CD4-positive, CD25-positive, alpha-beta regulatory T cell (primary cell): ENCODE measurements at places on chromosomes 5 and 9. TPM values are rescaled to one million over a fixed set of nuclear protein-coding genes. Genes with fewer than 3 reads are reported as not detected.
A peak's percentile ranks its signal among the peaks of the same experiment; 100 is the strongest.

GRCh38 chr5:149543361-149544027, 7.7 kb downstream of the CSNK1A1 start:
- no peak for DNase-seq

GRCh38 chr5:168807287-168807686, 228.1 kb upstream of the PANK3 start:
- no peak for DNase-seq

DNA sequence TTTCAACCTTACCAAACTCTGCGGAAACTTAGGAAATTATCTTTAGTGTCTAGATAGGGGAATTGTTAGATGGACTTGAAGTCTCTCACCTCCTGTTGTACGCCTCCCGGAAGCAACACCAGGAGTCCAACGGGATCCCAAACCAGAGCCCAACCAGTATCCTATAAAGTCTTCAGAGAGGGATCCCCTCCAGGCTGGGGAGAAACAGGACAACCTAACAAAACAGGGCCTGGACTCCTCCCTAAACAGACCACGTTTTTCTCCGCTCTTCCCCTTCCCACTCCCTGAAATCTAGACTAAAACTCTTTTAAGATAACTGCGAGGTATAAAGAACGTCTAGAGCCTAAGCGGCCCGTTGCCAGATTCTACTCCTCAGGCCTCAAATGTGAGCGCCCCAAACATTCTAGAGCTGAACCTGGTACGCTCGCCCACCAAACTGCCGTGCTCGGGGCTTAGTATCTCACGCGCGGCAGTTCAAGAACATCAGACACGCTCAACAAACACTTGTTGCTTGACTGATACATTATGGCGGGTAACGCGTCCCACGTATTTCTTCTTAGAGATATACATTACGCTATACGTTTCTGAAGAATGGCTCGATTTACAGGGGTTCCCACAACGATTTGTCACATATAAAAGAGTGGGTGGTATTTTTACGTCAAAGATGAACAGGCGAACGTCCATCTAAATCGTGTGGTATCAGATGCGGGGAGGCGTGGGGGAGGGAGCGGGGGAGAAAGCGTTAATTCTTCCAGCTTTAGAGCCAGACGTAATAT, 663 bp upstream of the SMIM27 start:
- DNase-seq, result peak; percentile 64

DNA sequence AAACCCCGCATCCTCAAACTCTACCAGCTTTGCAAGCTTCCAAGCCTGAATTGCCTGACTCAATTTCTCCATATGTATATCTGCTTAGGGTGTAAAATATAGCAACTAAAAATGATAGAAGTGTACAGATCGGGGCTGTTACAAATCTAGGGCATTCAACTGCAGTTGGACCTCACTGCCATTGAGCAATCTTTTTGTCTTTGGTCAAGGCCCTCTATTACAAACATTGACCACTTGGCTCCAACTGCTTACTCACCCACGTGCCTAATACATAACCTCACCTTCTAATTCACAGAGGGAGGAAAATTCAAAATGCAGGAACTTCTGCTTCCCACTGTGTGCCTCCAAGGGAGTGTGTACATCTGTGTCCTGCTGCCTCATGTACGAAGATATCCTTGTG, 10.0 kb downstream of the LRRC70 start:
- DNase-seq, result no peak

PCDHB12 gene
- polyA plus RNA-seq, result not detected

CDX1 gene
- polyA plus RNA-seq, result not detected

DNA sequence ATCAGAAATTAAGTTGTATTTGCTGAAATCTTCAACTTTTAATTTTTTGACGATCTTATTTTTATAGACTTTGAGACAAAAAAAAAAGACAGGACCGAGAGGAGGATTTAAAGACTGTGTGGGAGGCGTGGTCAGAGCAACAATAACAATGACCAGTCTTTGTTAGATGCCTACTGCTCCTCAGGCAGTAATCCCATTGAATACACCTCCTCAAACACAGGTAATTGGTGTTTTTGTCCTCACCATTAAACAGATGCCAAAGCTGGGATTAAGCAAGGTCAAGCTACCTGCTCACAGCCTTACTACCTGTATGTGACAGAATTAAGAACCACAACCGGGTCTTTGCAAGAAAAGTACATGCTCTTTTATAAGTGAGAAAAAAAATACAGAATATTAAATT, 233.3 kb upstream of the GRAMD2B start:
- DNase-seq, result no peak

DNA sequence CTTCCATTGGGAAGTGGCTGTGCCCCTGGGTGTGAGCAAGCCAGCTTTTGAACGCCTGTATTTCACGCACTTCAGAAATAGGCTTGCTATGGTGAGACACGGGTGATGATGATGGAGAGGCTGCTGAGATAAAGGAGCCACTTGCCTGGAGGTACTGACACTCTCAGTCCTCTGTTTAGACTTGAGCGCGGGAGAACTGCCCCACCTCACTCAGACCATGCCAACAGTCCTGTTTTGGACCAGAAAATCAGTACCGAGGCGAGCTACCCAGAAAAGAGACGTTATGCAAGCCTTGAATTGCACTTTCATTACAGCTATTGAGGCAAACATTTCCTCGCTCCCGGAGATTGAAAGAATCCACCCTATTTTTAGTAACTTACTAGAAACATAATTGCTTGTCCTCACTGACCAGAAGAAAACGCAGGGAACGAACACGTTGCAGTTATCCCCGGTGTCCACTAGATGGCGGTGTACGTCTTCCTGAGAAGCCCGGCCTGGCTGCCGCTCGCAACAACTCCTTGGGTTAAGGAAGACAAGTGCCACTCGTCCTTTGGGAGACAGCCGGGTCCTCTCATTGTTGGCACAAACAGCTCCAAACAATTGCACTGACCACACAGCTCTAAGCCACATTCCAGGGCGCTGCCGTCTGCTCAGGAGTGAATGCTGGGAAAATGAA, 142.4 kb downstream of the PSAT1 start:
- peak; percentile 72 for DNase-seq

DNA sequence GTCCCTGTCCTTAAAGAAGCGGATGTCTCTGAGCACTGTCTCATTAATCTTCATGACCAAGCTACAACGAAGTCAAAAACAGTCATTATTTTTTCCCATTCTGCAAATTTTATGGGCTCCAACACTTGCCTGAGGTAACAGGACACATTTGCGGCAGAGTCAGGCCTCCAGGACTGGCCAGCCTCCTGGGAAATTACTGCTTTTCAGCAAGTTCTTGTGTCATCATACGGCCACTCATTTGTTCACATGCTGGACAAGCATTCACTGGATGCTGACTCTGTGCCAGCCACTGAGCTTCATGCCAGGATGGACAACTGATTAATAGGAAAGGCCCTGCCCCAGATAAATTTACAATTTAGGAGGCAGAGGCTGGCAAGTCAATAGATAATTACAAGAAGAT, 305.7 kb downstream of the ACTL7B start:
- no peak for DNase-seq

DNA sequence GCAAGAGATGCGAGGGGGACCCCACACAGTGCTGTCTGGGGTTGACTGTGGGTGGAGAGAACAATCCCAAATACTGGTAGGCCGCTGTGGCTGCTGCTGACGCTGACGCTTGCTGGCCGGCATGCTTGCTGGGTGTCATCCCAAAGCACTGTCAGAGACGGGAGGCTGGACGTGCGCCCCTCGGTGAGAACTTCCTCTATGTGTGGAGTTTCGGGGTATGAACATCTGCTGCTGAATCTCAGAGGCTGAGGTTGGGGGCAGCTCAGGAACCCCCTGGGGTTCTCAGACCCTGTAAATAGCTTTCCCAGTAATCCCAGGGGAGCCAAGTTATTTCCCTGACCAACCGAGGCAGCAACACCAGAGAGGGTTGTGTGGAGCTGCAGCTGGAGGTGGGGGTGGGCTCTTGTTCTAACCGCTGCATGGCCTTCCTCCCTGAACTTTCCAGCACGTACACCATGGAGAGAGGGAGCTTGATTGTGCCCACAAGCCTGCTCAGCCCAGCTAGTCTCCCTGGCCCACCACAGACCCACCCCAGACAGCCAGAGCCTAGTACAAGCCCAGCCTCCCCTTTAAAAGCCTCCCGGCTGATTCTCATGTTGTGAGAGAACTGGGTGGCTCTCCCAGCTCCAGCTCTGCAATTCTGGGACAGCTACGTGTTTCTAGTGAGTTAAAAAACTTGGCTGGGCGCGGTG, 21.8 kb upstream of the SLC12A7 start:
- DNase-seq, result no peak

CDKN2B-AS1 gene
- not detected for polyA plus RNA-seq

DNA sequence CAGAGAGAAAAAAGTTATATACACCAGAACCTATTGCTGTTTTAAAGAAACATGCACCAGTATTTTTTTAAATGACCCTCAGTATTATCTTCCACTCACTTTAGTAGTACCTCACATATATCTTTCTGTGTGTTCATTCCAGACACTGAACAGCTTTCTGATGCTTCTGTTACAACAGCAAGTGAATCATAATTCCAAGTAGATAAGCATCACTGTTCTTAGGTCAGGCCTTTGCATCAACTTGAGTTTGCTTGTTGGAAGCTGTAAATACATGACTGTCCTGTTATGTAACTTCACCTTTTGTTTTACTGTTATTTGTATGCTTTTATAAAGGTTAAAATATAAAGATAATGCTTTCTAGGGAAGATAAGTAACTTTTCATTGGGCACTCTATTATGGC, 184.4 kb downstream of the ISL1 start:
- no peak for DNase-seq

DNA sequence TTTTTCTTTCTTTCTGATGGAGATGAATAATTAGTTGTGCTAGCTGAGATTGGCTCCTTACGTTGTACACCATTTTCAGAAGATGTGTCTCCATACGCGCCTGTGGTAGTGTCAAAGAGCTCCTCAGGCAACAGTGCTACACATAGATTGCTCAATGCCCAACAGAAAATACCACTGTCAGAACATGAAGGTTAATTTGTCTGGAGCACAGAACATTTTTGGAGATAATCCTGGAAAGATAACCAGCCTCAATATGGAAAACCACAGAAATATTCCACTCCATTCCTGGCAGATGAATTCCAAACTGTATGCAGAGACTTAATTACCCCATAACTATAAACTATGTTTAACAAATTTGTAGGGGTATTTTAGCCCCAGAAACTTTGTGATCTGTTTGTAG, 233.6 kb downstream of the MARCHF11 start:
- no peak for DNase-seq

- DNase-seq, result no peak
Measured at GRCh38 chr9:19700699-19701098, 88.1 kb downstream of the SLC24A2 start.

HTR1A gene
- polyA plus RNA-seq, result not detected

DNA sequence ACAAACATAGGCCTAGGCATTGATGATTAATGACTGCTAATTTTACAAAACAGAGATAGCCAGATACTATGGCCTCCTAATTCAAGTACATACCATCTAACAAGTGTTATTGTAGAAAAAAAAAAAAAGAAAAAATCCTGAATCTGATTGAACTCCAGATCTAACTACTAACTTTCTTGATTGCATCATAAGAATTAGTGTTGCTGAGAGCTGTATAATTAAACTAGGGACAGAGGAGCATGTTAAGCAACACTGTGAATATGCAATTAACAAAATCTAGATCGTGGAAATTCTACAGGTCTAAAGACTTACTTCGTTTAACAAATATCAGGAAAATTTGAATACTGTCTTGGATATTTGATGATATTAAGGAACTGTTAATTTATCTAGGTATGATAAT, 208.3 kb upstream of the ZNF608 start:
- DNase-seq, result no peak

- peak; percentile 47 for DNase-seq
Measured at GRCh38 chr5:180804129-180804618, 1.6 kb upstream of the MGAT1 start.

- DNase-seq, result no peak
Measured at GRCh38 chr5:111976705-111977435, 219.9 kb upstream of the NREP start.

SLCO6A1 gene
- polyA plus RNA-seq, result not detected

GRCh38 chr9:18499980-18500379, 26.0 kb downstream of the ADAMTSL1 start:
- no peak for DNase-seq

SPAG8 gene
- 1.3 TPM for polyA plus RNA-seq

- no peak for DNase-seq
Measured at GRCh38 chr9:129748249-129748648, 4.6 kb downstream of the PTGES start.

- DNase-seq, result no peak
Measured at GRCh38 chr5:111227801-111228200, 3.6 kb downstream of the CAMK4 start.

DNA sequence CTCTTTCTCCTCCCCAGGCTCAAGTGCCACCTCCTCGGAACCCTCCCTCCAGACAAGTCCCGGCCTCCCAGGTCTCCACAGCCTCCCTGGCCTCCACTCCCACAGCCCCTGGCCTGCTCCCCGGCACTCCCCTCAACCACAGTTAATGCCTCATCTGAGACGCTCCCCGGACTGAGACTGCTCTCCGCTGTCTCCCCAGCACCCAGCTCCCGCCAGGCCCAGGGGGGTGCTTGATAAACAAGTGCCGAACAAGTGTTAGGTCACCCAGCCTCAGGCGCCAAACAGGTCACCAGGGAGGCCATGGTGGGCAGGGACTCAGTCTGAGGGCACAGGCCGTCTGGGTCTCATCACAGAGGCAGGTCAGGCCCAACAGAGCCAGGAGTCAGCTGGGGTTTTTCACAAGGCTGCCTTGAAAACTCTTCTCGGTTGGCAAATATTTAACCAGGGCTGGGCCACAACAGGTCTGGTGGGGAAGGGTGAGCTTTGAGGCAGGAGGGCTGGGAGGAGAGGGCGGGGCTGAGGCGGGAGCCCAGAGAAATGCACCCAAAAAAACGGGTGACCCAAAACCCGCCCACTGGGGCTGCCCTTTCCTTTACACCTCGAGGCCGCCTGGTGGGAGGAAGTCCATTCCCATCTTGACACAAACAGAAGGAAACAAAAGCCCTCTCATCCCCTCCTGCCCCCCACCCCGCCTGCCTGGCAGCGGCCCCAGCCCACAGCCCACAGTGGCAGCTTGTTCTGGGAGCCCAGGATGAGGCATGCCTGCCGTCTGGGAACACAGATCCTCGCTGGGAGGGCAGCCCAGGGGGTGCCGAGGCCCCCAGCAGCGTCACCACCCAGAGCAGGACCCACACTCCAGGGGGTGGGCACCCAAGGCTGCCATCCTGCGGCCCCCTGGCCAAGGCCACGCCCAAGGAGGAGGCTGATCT, 66.6 kb upstream of the STXBP1 start:
- no peak for DNase-seq

CEL gene
- polyA plus RNA-seq, result not detected

DNA sequence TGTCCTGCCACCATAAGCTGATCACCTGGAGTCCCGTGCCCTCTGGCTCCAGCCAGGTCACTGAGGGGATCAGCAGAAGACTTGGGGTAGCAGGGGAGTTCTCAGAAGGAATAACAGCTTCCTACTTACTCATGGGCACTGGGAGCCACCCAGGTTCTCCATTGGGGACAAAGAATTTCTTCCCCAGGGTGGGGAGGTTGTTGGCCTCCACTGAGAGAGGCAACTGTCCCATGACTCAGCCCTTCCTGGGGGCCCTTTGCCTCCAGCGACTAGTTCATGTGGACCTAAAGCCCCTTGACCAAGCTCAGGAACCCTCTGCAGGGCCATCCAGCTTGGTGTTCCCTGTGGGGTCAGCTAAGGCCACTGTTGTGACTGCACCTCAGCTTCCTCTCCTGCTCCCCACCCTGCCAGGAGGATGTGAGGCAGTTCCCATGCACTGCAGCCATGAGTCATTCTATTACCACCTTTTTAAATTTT, 175.0 kb downstream of the AUH start:
- no peak for DNase-seq
